ENCODE measurements at places on chromosomes 4 and X.

GRCh38 chrX:100449696-100450608 is 39.9 kb upstream of the PCDH19 start:
- no peak for DNase-seq

- DNase-seq, result no peak
Observed at GRCh38 chr4:55561889-55562288, 15.2 kb upstream of the CLOCK start.

DNA sequence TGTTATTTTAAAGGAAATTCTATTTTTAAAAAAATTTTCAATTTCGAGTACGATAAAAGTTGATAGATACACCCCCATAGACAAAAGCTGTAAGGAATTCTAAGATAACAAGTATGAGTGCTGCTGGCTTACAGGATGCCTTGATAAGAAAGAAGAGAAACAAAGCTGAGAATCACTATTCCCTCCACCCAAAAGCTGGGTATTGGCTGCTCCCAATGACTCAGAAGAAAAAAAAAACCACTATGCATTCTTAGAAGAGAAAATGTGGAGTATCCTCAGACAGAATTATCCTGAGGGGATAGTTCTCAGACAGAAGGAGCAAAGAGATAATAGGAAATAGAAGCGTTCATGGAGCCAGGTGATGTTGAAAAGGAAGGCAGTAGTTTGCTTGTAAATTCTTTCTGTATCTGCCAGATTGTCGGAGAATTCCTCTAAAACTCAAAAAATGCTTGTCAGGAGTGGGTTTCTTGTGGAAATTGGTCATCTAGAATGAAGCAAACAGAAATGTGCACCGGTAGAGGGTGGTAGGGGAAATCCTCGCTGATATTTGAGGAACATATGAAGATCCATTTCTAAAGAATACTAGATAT is 217.5 kb upstream of the ADAMTS3 start:
- no peak for DNase-seq

GRCh38 chr4:39820186-39820585 is 122.2 kb downstream of the UBE2K start:
- no peak for DNase-seq

- DNase-seq, result no peak
Observed at GRCh38 chr4:183337833-183338232, 15.6 kb upstream of the CLDN24 start.
